ENCODE measurements at places on chromosomes 12 and 14. TPM values are rescaled to one million over a fixed set of nuclear protein-coding genes. Genes with fewer than 3 reads are reported as not detected.

The B3GNT4 gene
- polyA plus RNA-seq = 0.63 TPM

DNA sequence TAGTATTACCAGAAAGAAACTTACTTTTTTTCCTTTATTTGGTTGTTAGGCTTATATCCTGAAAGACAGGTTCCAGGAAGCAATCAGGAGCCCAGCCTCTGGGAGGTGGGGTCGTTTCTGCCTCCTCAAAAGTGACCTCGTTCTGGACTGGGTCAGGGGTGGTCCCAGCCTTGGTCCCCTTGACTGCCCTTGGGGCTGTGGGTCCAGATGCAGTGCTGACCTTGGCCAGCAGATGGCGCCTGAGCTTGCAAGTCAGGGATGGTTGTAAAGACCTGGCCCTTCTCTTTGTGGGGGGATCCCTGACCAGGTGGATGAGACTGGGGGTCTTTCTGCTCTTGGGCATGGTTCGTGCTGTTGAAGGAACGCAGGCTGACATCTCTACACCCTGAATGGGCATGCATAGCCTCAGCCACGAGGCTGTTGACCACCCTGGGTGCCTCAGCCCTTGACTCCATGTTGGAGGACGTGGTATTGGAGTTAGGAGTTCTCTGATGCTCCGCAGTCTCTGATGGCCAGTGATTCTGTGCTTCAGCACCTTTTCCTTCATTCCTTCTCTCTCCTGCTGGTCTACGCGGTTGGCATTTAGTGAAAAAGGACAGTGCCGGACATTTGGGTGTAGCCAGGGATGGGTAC, 62.4 kb downstream of the ADCK1 start:
- no peak overlapping the region for H3K27ac ChIP-seq
- H3K36me3 ChIP-seq = no peaks in the 10 kb centered on the region
- no peaks in the 10 kb centered on the region for H3K27me3 ChIP-seq

- H3K4me1 ChIP-seq = no peaks in the 10 kb centered on the region
- H3K27ac ChIP-seq = no peak within 1 kb of the TSS
- peaks cover 31% of the 10 kb centered on the region for H3K27me3 ChIP-seq
- H3K36me3 ChIP-seq = no peaks in the 10 kb centered on the region
- peak; percentile 32 for DNase-seq
These were observed at the start of gene TDRD9 for GRCh38 chr14:103928011-103928890. TDRD9 (plus strand) TSS chr14:103928456; CDS start chr14:103928510, 54 bp downstream.

DNA sequence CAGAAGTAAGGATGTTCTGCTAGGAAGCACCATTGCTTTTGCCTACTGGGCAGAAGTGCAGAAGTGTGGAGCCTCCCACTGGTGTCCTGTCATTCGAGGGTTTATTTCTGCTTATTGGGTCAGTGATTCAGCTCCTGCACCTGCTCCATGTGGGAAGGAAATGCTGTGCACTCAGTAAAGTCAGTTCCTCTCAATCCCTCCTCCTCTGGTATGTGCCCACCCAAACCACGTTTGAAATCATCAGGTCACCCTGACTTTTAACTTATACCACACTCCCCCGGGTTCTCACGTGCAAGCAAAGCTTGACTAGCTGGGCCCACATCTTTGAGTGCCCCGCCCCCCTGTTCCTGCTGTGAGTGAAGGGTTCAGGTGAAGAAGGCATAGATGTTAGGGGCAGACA, 223.7 kb downstream of the CHST11 start:
- H3K27ac ChIP-seq = no peak overlapping the region
- peaks cover 9% of the 10 kb centered on the region for H3K4me1 ChIP-seq
- H3K36me3 ChIP-seq = no peaks in the 10 kb centered on the region
- no peaks in the 10 kb centered on the region for H3K27me3 ChIP-seq

GRCh38 chr12:68389305-68389704, 57.1 kb upstream of the MDM1 start:
- no peak for DNase-seq
- H3K36me3 ChIP-seq = no peaks in the 10 kb centered on the region
- no peaks in the 10 kb centered on the region for H3K4me1 ChIP-seq
- H3K4me3 ChIP-seq = no peak overlapping the region
- H3K27me3 ChIP-seq = no peaks in the 10 kb centered on the region

All from stomach (tissue), 19 donors.